NCI-H2029 treated with DMSO at 0.1 percent for 48 hours (cell line): ENCODE measurements at places on chromosomes 7 and 10.
A peak's percentile ranks its signal among the peaks of the same experiment; 100 is the strongest.

DNA sequence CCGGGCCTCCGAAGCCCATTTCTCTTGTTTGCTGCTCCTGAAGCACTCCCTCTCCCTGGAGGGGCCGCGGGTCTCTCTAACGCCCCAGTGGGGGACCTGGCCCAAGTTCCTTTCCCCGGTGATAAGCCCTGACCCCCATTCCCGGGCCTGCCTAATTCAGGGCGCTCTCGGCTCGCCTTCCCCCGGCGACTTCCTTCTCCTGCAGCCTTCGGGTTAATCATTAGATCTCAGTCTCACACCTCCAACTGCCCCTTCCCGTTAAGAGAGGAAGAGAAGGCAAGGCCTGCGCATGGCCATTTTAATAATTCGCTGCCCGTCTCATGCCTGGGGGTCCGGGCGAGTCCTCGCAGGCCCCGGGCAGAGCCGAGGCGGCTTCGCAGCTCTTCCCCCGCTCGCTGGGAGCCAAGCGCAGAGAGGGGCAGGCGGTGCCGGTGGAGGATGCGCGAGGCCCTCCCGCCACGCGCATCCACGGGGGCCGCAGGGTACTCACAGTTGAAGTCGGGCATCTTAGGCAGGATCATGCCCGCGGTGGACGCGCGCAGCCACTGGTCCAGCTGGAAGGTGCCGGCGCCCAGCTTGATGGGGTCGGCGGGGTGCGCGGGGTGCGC is 1.2 kb downstream of the MNX1 start:
- DNase-seq = no peak

DNA sequence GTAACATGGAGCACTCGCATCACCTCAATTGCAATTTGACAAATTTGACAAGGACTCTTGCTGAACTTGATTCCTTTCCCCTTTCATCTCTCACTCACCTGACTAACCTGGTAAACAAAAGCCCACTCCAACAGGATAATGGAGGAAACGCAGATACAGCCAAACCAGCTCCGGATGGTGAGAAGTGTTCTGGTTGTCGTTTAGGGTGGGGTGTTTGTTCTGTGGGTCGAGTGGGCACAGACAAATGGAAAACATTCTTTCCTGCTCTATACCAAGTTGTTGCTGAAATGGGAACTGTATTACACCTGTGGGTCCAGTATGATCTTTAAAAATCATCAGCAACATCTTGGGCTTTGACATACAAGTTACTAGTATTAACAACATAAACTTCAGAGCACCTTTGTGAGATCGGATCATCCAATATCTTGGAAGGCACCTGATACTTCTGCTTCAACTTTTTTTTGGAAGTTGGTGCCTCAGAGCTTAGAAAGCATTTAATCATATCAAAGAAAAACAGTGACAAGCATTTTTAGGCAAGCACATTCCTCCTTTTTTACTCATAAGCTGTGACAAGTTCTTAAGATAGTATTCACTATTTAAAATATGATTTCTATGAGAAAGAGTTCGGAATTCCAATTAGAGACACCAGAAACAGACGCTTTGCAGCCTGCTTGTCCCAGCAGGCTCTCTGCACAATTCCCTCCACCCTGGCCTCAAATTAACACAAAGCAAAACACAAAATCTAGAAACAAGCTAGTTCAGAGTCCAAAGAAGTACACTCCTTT is 58.1 kb downstream of the CCDC186 start:
- peak; percentile 11 for DNase-seq

DNA sequence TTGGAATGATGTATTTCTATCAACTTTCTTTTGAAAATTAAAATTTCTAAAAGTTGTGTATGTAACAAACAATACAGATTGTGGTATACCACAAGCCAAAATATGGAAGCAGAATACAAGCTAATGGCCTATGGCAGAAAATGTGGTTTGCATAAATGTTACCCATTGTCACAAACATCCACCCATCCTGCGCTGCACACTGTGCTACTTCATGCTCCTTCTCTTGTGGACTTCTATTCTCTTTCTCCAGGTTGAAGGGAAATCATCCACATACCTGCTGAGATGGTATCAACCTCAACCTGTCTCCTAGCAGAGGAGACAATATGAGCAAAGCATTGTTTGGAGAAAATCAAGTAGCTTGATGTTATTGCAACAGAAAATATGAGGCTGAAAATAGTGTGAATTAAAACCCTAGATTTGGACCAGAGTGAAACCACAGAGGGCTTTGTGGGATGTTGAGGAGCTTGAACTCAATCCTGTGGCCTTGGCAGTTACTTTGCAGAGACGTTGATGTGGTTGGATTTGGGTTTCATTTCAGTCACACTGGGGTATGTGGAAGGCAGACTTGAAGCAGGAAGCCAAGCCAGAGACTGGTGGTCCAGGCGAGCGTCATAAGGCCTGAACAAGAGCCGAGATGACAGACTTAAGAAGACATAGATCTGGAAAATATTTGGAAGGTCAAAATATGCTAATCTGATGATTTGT is 63.8 kb downstream of the ICA1 start:
- no peak for DNase-seq

DNA sequence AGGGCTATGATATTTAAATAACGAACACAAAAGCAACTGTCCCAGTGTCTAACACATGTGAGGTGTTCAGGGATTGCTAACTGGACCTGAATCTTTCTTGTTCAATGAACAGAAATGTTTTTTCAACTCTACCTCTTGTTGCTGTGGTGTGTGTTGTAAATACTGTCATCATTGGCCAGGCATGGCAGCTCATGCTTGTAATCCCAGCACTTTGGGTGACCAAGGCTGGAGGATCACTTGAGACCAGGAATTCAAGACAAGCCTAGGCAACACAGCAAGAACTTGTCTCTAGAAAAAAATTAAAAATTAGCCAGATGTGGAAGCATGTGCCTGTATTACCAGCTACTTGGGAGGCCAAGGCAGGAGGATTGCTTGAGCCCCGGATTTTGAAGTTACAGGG is 1250.9 kb downstream of the TYW1 start:
- DNase-seq = no peak

DNA sequence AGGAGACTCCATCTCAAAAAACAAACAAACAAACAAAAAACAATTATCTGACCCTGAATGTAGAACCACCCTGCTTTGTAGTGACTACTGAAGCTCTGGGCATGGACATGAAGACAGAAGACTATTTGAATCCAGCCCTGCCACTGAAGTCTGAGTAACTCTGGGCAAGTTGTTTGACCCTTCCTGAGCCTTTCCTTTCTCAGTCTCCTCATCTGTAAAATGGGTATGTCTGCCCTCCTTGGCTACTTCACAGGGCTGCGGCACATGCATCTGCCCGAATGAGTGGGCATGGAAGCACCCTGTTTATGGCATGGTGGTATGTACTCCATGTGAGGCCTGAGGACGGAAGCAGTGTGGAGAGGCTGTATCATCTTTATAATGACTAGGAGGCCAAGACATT is 22.2 kb upstream of the MALSU1 start:
- DNase-seq = no peak

- no peak for DNase-seq
These were observed 132.1 kb downstream of the MACC1 start for GRCh38 chr7:20085086-20085485.

- no peak for DNase-seq
These were observed 374.8 kb upstream of the AKR1E2 start for GRCh38 chr10:4450981-4451908.
